ENCODE measurements at places on chromosomes 1 and 21. TPM values are rescaled to one million over a fixed set of nuclear protein-coding genes. Genes with fewer than 3 reads are reported as not detected.

Gene DOP1B
- 26.1 TPM for total RNA-seq

Gene FCRL5
- total RNA-seq, result 0.10 TPM

Gene CR2
- total RNA-seq, result not detected

Gene LCA5L
- total RNA-seq, result 0.41 TPM

Gene DUSP10
- 24.8 TPM for total RNA-seq

Gene NVL
- 48.3 TPM for total RNA-seq

Gene NFASC
- total RNA-seq, result 4.4 TPM
